ENCODE measurements at places on chromosomes 7 and 10.

DNA sequence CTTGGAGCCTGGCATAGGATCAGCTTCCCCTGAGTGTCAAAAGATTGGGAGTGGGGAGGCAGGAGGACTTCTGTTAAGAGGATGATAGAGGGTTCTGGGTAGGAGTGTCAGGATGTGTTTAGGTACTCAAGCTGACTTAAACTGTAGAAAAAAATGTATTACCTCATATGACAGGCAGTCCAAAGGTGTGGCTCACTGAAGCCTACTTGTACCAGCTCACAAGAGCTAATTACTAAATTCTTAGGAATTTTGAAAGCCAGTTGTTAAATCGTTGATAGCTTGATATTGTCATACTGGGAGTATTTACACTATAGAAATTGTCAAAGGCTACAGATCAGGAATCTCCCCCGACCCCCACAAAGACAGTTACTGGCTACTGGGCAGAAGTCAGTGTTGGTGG is 32.1 kb downstream of the FAS start:
- DNase-seq, result no peak

GRCh38 chr7:135326636-135327280 is 93.1 kb downstream of the STRA8 start:
- no peak for DNase-seq

DNA sequence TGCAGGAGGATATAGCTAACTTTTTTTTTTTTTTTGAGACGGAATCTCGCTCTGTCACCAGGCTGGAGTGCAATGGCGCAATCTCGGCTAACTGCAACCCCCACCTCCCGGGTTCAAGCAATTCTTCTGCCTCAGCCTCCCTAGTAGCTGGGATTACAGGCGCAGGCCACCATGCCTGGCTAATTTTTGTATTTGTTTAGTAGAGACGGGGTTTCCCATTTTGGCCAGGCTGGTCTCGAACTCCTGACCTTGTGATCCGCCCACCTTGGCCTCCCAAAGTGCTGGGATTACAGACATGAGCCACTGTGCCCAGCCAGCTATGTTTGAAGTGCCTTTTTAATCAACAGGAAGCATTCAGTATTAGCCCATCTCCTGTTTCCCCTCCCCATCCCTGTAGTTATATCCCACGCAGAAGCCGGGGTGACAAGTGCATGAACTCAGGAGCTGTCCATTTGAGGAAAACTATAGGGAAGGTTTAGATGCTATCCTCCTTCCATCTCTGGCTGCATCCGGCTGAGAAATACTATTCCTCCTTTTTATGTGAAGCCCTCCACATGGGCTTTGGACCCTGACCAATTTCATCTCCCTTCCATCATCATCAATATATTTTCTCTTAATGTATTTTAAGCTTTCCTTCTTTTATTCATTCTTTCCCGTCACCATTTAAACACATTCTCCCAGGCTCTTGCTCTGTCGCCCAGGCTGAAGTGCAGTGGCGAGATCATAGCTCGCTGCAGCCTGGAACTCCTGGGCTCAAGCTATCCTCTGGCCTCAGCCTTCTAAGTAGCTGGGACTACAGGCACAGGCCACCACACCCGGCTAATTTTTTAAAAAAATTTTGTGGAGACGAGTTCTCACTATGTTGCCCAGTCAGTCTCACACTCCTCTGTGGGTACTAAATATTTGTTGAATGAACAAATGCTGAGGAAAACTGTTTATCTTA is 1.3 kb upstream of the POT1 start:
- DNase-seq, result no peak

DNA sequence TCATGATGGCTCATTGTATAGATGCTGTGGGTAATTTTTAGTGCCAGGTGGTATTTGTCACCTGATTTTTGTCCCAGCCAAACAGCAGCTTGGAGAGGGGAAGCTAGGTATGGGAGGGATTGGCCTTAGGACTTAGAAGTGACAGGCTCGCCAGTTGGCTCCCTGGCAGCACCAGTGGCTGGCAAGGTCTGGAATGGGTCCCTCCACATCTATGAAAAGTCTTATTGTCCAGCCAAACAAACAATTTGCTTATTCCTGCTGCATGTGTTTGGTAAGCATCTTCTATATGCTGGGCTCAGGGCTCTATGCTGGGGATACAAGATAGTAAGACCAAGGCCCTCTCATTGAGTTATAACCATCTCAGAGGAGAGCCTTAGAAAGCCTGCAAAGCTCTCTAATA is 42.5 kb downstream of the SORCS3 start:
- DNase-seq, result no peak

- no peak for DNase-seq
These were observed 26.2 kb upstream of the PRPF18 start for GRCh38 chr10:13560597-13560996.

- DNase-seq, result no peak
These were observed 86.7 kb downstream of the VOPP1 start for GRCh38 chr7:55485501-55486191.

DNA sequence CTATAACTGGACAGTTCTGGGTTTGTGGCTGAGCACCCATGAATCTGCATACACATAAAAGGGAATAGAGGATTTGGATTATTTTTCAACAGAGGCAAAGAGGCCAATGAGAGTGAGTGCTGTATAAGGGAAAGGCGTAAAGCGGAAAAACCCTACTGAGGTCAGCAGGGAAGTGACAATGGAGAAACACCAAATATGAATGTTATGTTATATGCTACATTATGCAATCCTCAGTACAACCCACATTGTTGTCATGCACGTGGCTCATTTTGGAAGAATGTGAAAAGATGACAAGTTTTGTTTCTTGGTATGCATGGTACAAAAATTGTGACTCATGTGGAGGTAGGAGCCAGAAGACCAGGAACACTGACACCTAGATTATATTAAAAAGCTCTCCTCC is 113.6 kb upstream of the AMPH start:
- DNase-seq, result no peak
